ENCODE measurements at places on chromosomes 12 and 14.

DNA sequence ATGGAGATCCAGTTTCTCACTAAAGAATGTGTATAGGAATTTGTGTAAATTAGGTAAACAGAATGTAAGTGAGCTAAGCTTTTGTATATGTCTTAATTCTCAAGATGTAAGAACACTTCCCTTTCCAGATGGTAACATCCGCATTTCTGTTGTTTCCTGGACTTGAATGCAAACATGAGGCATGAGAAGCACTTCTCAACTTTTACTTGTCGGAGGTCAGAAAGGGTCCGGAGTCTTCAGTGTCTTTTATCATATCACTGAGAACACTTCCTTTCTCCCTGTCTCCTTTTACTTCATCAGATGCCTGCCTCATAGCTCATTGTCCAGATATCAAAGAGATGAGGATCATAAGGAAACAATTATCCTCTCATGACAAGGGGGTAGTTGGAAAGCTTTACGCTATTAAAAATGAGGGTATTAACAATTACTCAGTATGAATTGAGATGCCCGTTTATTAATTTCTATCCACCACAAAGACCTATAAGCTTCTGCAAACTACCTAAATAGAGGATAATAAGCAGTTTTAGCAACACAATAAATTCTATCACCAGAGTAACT, 214.1 kb upstream of the FLRT2 start:
- DNase-seq, result no peak

DNA sequence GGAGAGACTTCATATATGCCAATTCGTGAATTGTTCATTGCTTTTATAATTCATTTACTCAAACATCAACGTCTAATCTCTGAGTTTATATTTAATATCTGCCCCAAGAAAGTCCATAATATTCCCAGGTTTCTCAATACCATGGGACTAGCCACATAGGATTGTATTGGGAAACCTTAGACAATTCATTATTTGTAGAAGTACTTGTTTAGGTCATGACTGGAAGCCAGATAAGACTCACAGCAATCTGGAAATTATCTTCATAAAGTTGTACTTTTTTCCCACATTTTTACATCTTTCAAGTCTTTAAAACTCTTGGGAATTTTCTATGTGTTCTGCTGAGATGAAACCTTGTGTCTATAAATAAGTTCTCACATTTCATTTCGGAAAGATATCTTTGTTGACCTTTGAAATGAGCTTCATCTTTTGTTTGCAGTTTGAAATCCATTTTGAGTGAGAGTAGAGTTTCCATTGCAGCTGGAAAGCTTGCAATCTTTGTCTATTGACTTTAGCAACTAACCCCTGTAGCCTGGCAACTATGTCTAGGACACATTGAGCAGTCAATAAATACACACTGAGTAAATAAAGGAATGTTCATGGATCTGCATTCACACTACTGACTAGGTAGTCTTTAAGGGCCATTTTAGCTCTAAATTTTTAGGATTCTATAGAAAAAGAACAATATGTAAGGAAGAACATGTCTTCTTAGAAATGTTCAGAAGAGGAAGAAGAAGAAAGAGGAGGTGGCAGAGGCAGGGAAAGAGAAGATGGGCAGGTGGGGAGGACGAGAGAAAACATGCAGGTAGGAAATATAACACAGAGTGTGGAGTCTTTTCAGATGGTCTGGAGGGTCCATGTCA, 154.4 kb downstream of the LRIG3 start:
- no peak for DNase-seq

DNA sequence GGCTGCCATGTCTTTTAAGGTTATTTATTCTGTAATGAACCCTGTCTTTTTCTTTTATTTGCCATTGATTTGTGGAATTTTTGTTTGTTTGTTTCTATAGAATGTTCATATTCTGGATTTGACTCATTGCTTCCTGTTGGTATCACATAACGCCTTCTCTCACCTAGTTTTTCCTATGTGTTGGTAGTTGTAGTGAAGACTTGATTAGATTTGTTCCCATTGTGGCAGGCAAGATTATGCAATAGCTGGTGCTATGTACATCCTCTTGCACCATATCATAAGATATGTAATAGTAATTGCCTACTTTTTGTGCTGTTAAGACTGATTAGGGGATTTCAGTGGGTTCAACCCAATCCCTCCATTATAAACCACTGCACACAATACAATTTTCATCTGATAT, 3.9 kb upstream of the KRT6B start:
- DNase-seq, result no peak

DNA sequence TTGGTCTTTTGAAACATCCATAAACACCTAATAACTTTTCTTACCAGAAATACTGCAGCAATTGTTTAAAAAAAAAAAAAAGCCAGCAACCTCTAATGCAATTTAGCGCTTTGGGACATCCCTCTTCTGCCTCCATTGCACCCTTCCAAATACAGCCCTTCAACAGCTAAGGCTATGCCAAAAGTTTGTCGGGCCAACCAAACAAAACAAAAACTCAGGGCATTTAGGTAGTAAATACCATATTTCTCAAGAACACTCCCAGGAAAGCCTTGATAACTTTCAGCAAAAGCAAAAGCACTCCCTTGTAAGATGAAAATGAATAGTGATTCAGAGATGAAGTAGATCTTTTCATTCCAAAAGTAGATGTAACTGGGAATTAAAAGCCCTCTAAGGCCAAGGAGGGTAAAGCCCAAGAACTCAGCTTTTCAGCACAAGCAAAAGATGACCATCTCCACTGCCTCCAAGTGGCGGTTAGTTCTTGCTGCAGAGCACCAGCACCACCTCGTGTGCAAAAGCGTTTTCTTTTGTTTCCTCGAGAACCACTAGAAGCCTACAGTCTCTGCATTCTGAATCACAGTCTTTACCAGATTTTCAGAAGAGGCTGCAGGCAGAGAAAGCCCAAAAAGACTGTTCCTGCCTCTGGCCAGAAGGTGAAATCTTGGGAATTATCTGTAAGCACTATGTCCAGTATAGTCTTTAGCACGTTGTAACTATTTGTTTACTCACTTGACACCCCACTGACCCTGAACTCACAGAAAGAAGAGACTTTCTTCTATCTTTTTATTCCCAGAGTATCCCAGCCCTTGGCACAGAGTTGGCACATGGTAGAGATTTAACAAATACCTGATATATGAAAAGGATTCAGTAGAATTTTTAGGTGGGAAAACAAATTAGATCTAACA, 53.1 kb downstream of the SIX6 start:
- no peak for DNase-seq

DNA sequence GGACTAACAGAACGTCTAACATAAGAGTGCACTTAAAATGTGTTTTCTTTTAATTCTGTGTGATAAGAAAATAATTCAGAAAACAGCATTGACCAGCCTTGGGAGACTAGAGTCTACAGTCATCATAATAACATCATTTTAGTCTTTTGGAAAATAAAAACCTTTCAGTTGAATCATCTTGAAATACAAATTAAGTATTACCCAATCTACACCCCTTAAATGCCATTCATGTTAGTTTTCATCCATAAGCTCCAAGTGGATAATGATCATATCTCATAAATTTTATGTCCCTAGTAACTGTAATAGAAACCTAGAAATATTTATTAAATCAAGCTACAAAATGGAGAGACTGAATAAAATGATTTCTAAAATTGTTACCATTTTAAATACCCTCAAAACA, 32.4 kb downstream of the EPS8 start:
- no peak for DNase-seq

DNA sequence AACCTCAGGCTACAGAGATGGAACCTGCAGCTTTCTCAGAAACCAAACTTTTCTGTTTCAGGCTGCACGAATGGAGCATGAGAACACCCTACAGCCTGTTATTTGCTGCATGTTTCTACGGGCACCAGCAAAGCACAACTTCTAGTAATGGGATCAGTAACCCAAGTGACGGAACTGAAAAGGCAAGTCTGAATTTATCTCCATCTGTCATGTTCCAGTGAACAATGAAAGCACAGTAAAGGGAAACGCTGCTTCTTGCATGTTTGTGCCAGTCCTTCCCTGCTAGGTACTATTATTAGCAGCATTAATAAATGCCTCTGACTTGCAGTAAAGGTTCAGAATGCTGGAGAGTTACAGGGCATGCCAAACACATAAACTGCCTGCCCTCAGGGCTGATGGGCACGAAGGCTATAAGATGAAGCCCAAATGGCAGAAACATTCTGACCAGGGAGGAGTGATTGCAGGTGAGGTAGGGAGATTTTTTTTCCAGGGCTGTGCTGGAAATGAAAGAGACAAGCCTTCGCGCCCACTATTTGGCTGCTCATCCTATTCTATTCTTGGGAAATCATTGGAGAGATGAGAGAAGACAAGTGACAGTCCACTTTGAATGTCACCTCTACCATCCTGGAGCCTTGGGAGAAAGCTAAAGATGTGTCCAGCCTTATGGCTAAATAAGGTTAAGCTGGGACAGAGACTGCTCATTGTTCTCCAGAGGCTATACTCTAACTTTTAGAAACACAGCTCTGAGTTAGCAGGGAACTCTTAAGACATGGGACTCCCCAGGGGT, 100.4 kb upstream of the PLXNC1 start:
- no peak for DNase-seq

- DNase-seq, result no peak
These were observed 1.5 kb downstream of the CIPC start for GRCh38 chr14:77099425-77100167.

DNA sequence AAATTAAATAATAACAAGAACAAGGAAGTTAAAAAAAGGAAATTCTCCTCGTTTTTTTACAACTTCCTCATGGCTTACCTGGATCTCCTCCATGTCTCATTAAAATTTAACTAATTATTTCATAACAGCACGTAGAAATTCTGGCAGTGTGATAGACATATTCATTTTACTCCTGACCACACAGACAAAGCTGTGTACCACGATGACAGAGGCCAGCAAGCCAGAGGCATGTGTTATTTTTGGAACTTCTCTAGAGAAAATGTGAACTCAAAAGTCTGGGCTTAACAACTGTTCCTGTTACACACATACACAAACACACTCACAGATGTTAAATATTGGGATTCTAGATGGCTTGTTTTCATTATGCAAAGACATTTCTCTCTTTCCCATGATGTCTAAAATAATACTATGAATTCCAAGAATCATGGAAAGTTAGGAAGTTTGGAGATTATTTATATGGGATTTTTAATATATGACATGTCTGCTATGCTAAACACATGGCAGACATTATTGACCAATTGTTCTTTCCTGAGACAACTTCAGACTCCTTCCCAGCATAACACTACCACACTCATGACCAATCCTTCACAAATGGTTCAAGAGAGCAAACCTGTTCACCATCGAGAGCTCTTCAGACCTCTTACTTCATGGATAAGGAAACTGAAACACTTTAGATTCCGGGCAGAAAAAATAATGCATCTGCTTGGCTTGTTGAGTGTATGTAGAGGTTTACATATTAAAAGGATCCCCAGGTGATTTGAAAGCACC, 158.7 kb downstream of the DACT1 start:
- no peak for DNase-seq

- DNase-seq, result no peak
These were observed 59.9 kb downstream of the TSPAN19 start for GRCh38 chr12:84976133-84976532.

- DNase-seq, result no peak
These were observed 29.6 kb upstream of the OR5AU1 start for GRCh38 chr14:21185491-21185890.

GRCh38 chr12:105092336-105092735, 8.1 kb upstream of the ALDH1L2 start:
- no peak for DNase-seq

- DNase-seq, result no peak
These were observed 3.7 kb downstream of the WNT5B start for GRCh38 chr12:1632702-1633101.

- no peak for DNase-seq
These were observed 71.1 kb upstream of the SAV1 start for GRCh38 chr14:50739186-50739585.

DNA sequence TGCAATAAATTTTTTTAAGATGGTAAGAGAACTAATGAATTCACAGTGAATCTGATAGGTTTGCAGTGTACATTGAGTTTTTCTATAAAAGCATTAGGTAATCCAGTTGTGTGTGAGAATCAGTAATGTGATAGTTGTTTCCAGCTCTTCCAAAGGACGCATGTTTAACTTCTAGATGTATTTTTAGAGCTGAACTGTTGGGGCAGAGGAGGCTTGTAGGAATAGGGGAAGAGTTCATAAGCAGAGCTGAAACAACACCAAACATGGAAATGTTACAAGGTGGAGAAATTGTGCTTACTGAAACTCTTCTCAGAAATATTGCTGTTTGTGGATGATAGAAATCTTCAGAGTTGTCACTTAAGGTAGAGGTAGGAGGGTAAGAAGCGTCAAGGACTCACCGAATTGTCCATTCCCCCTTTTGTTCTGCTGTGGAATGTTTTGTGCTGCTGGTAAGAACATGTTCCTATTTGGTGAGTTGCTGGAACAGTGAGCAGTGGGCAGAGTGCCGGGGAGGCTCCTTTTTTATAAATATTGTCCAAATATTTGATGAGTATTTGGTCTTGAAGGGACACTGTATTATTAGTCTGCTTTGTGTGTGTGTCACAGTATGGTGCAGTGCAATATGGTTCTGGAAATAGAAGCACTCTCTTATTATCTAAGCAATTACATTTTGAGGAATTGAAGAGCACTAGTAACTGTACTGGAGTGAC, 76.7 kb downstream of the ANO6 start:
- DNase-seq, result no peak

DNA sequence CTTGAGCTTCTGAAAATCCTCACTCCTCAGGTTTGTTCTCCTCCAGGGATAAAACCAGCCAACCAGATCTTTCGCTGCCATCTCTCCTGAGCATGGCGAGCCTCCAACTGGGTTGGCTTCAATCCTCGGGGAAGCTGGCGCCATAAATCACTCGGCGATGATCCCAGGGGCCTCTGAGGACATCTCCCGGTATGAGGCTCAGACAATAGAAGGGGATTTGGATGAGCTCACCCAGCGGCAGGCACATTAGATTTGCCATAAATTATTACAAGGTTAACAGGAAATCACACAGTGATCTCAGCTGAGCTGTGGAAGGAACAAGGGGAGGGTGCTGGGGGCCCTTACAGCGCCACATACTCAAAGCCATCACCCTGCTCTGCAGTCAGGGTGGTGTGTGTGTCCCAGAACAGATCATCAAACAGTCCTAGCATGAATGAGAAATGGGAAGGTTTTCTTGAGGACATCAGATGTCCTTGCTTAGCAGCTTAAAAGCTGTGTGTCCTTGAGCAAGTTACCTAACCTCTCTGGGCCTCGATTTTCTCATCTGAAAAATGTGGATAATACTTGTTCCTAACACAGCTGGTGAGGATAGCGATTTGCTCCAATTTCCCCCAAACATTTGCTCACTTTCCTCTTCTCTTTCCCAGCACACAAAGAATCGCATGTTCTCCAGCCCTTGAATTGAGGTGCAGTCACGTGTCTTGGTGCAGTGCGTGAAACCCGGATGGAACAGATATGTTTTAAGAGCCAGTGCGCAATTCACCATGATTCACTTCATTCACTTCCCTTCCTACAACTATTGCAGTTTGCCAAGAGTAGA, 142.8 kb downstream of the SCARB1 start:
- no peak for DNase-seq

Measured in stimulated activated CD4-positive, alpha-beta T cell treated with anti-CD3 and anti-CD28 coated beads, Interleukin-15, amount 100 ng/mL, for 1 hour (primary cell).